Fibroblast of villous mesenchyme (primary cell): ENCODE measurements at places on chromosomes 12 and 14. TPM values are rescaled to one million over a fixed set of nuclear protein-coding genes. Genes with fewer than 3 reads are reported as not detected.

Gene FGF23
- not detected in 2 replicates for total RNA-seq

Gene NDRG2
- total RNA-seq: 1.3 TPM in 1 of 2 replicates, not detected in the other

Gene CIPC
- total RNA-seq: 11.3 and 23.7 TPM in 2 replicates

Gene LMNTD1
- total RNA-seq: not detected in 2 replicates

Gene PIWIL1
- not detected in 2 replicates for total RNA-seq

Gene ACOT6
- total RNA-seq: under 0.01 TPM in 1 of 2 replicates, not detected in the other

Gene FAM90A1
- under 0.01 TPM in 1 of 2 replicates, not detected in the other for total RNA-seq

Gene KRAS
- 15.1 and 19.9 TPM in 2 replicates for total RNA-seq

Gene ADAMTS20
- total RNA-seq: under 0.01 TPM in 2 replicates

Gene ESPL1
- 4.8 and 6.5 TPM in 2 replicates for total RNA-seq

Gene NYNRIN
- total RNA-seq: 11.6 and 15.5 TPM in 2 replicates

Gene ANO4
- 8.4 and 13.8 TPM in 2 replicates for total RNA-seq

Gene SCN8A
- 23.5 and 33.7 TPM in 2 replicates for total RNA-seq

Gene NTN4
- 51.9 and 135 TPM in 2 replicates for total RNA-seq

Gene CLEC12A
- not detected in 2 replicates for total RNA-seq

Gene AICDA
- not detected in 2 replicates for total RNA-seq

Gene RALGAPA1
- total RNA-seq: 42.2 and 57.9 TPM in 2 replicates

Gene CLEC2A
- not detected in 2 replicates for total RNA-seq

Gene CISTR
- total RNA-seq: not detected in 2 replicates

Gene SLC39A9
- 114 and 159 TPM in 2 replicates for total RNA-seq

Gene CEBPE
- not detected in 2 replicates for total RNA-seq

Gene NPFF
- total RNA-seq: not detected in 2 replicates

Gene STAC3
- 0.32 and 1.3 TPM in 2 replicates for total RNA-seq

Gene NTF3
- total RNA-seq: 2.2 and 7.4 TPM in 2 replicates

Gene SYNE3
- 6.5 and 10.0 TPM in 2 replicates for total RNA-seq

Gene KRT77
- not detected in 2 replicates for total RNA-seq

Gene DPF3
- total RNA-seq: 6.8 and 10.4 TPM in 2 replicates

Gene TSPAN11
- total RNA-seq: 0.32 and 0.43 TPM in 2 replicates

Gene CCDC177
- total RNA-seq: not detected in 2 replicates

Gene ABCC9
- 7.4 and 12.1 TPM in 2 replicates for total RNA-seq

Gene SMCO2
- total RNA-seq: under 0.01 TPM in 1 of 2 replicates, not detected in the other

Gene ACSS3
- total RNA-seq: 20.3 and 26.8 TPM in 2 replicates

Gene MYO1H
- not detected in 2 replicates for total RNA-seq

Gene AACS
- total RNA-seq: 42.5 and 44.9 TPM in 2 replicates

Gene SIX1
- under 0.01 and 0.64 TPM in 2 replicates for total RNA-seq

Gene IFNG-AS1
- total RNA-seq: not detected in 2 replicates

Gene PLA2G1B
- total RNA-seq: not detected in 2 replicates

Gene FAM181A
- not detected in 2 replicates for total RNA-seq

Gene SLC25A3
- total RNA-seq: 620 and 668 TPM in 2 replicates

Gene BORCS5
- total RNA-seq: 6.9 and 10.6 TPM in 2 replicates

Gene CCDC184
- 0.32 and 0.43 TPM in 2 replicates for total RNA-seq

Gene DLK1
- not detected in 2 replicates for total RNA-seq

Gene CMA1
- total RNA-seq: not detected in 2 replicates

Gene SERPINA9
- not detected in 2 replicates for total RNA-seq
